ENCODE measurements at places on chromosomes 12 and 14. TPM values are rescaled to one million over a fixed set of nuclear protein-coding genes. Genes with fewer than 3 reads are reported as not detected.

The CDC42BPB gene
- total RNA-seq = 74.1 TPM

The STRAP gene
- 191 TPM for total RNA-seq

The HOXC4 gene
- total RNA-seq = 4.0 TPM

The SOX5 gene
- total RNA-seq = not detected

The PPP1R3E gene
- total RNA-seq = 3.9 TPM

The ALX1 gene
- total RNA-seq = 5.6 TPM

The KANSL2 gene
- 36.0 TPM for total RNA-seq

The ERBB3 gene
- 2.0 TPM for total RNA-seq

The ESR2 gene
- not detected for total RNA-seq

The DCD gene
- total RNA-seq = not detected

The SLC17A8 gene
- not detected for total RNA-seq

The ASCL4 gene
- not detected for total RNA-seq

Data from A549 treated with CpdA at 1 μM for 4 hours (cell line).